ENCODE measurements at places on chromosomes 4 and X.

- DNase-seq: no peak
These were observed 577.5 kb downstream of the IQCM start for GRCh38 chr4:149238097-149238496.

- DNase-seq: no peak
These were observed 242.7 kb downstream of the PPP1R2C start for GRCh38 chrX:42535233-42535632.

DNA sequence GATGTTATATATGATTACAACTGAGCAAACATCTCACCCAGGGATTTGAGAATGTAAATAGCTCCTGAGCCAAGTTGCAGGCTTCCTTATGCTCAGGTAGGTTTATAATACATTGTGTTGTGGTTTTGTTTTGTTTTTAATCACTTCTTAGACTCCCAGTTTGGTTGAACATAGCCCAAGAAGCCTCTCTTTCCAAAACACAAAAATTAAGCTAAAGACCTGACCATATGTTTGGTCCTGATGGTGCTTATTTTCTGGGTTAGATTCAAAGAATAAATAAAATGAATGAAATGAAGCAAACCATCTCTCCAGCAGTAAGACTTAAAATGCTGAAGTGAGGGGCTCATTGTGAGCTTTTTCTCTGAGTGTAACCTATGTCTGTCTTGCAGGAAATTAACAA lies 93.5 kb downstream of the GRXCR1 start:
- DNase-seq: no peak

DNA sequence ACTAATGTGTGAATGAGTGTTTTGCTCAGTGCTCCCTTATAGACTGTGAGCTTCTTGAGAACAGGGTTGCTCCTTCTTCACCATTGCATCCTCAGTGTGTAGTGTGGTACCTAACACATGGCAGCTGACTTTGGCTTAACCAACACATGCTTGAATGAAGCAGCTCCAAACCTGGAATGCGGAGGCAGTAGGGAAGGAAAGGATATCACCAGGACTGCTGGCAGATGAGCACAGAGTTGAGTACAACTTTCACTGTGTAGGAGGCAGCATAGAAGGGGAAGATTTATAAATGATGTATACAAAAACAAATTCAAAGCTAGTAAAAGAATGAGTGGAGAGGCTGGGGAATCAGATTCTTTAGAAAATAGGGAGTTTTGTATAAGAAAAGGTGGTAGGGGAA lies 174.3 kb downstream of the SLIT2 start:
- no peak for DNase-seq

DNA sequence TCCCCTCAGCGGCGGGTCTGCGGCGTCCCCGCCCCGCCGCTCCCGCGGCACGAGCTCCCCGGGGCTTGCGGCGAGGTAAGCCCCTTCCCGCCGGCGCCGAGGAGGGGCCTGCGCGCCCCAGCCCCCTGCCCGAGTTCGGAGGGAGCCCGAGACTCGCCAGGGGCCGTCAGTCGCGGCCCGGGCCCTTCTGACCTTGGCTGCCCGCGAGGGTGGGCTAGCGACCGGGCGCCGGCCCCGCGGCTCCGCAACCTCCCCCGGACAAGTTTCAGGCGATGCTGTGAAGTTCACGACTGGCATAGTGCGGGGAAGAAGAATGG lies 554 bp downstream of the CDKL5 start:
- DNase-seq: no peak

DNA sequence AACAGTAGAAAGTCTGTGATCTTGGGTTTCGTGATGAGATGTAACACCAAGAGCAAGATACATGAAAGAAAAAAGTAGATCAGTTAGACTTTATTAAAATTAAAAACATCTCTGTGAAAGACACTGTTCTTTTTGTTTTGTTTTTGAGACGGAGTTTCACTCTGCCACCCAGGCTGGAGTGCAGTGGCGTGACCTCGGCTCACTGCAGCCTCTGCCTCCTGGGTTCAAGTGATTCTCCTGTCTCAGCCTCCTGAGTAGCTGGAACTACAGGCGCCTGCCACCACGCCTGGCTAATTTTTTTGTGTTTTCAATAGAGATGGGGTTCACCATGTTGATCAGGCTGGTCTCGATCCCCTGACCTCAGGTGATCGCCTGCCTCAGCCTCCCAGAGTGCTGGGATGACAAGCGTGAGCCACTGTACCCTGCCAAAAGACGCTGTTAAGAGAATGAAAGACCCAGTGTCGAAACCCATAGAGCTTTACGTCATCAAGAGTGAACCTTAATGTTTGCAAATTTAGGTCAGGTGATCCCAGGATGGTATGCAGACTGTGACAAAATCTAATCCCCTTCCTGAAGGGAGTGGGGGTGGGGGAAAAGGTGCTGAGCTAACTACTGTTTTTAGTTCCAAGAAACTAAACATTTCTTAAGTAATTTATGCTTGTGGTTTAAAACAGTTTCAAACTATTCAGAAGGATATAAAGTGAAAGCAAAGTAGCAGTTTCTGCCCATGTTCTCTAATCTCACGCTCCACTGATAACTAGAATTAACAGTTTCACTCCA lies 8.0 kb downstream of the OFD1 start:
- peak; percentile 63 for DNase-seq

DNA sequence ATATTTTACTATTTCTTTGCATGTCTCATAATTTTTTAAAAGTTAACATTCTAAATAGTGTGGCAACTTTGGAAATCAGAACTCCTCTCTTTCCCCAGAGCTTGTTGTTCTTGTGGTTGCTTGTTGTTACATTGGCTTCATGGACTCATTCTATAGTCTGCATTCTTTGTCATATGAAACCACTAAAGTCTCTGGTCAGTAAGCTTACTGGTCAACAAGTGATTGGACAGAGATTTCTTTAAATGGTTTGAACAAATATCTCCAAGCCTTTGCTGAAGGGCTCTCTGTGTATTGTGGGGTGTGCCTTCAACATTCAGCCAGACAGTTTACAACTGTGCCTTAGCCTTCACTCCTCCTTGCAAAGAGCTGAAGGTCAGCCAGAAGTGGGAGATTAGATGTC lies 147.2 kb downstream of the OPHN1 start:
- DNase-seq: no peak

DNA sequence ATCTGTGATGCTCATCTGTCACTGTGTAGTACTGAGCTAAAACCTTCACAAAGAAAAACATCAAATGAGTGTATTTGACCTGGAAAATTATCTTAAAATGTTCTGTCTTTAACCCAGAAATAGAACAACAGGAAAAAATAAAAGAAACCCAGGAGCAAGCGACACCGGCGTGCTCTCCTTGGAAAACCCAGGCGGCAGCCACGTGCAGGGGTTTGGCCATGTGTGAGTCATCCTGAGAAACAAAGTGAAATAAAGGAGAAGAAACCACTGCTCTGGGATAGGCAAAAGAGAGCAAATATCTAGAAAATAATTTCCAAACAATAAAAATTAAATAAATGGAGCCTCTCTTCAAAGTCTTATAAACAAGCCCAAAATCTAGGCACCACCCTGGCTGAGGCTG lies 20.0 kb upstream of the TMEM128 start:
- DNase-seq: no peak

DNA sequence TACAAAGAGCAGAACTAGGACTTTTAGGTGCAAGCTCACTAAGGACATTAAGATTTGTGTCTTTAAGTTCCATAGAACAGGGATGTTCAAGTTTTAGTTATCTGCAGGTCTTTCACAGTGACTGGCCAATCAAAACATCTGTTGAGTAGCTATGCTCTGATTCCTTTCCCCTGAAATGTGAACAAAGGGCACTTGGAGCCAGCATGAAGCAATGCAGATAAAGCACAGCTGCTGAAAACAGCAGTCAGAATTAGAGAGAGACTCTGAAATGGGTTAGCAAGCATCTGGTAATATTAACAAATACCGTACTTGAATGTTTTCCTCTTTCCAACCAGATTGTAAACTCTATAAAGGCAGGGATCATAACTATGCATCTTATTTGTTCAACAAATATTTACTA lies 276.9 kb downstream of the RAB28 start:
- no peak for DNase-seq

- no peak for DNase-seq
These were observed 23.5 kb downstream of the TIGD2 start for GRCh38 chr4:89134775-89135319.

- peak; percentile 16 for DNase-seq
These were observed 68.3 kb upstream of the PGM2 start for GRCh38 chr4:37758226-37758625.

DNA sequence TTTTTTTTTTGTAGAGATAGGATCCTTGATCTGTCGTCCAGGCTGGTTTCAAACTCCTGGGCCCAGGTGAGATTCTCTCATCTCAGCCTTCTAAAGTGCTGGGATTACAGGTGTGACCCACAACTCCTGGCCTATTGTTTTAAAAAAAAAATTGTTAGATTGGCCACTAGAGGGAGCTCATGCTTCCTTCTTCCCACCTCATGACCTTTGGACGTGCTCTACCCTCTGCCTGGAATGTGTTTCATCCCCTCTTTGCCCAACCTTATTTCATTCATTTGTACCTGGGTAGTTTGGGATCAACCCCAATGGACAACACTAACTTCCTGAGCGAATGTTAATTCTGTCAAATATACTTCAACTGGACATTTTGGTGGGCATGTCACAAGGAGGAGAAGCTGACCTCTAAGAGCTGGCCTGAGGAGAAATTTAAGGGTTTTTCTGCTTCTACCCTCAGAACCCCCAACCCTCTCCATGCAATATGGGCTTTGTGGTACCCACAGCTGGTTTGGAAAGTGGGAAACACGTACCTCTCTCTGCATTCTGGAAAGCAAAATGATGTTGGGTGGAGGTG lies 6.4 kb downstream of the PPEF2 start:
- no peak for DNase-seq

DNA sequence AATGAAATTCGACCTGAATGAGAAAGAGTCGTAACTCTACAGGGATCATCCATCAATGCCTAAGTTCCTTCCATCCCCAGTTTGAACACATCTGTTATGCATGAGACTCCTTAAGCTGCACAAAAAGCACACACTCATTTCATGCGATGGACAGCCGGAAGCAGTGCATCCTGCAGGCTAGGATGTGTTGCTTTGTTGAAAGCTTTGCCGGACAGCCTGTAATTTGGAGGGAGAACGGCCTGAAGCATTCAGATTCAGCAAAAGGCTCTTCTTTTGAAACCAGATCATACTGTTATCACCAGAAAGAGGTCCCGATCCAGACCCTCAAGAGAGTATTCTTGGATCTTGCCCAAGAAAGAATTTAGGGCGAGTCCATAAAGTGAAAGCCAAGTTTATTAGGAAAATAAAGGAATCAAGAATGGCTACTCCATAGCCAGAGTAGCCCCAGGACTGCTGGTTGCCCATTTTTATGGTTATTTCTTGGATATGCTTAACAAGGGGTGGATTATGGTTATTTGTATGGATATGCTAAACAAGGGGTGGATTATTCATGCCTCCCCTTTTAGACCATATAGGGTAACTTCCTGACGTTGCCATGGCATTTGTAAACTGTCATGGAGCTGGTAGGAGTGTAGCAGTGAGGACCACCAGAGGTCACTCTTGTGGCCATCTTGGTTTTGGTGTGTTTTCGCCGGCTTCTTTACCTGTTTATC lies 48.1 kb upstream of the DHRSX start:
- no peak for DNase-seq

DNA sequence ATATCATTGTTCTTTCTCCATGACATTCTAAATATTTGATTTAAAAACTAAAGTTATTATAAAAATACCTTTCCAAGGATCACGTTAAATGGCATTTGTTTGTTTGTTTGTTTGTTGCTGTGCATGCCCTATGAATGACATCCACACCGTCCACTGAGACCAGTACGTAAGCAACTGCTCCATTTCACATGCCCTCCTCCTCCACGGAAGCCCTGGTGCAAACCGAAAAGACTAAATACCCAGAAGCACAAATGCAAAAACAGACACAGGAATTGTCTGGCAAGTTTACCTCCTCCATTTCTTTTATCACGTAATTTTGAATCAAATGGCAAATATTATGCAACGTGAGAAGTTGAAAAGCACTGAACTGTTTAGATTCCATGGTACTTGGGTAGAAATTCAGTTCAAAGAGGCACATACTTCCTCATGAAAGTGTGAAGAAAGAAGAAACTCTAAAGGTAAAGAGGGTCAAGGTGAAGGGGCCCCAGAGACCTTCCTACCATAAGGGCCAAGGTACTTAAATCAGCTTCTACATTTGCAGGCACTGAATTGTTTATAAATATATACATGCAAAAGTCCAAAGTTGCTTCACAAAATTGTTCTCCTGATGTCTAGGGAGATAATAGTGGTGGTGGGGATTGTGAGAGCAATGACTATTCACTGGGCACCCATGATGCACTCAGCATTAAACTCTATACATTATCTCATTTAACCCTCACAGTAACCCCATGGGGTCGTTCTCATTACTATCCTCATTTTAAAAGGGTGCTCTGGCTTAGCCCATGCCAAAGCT lies 23.4 kb downstream of the IRF2 start:
- no peak for DNase-seq

- no peak for DNase-seq
These were observed 188.3 kb upstream of the RPS6KA3 start for GRCh38 chrX:20455001-20455400.

DNA sequence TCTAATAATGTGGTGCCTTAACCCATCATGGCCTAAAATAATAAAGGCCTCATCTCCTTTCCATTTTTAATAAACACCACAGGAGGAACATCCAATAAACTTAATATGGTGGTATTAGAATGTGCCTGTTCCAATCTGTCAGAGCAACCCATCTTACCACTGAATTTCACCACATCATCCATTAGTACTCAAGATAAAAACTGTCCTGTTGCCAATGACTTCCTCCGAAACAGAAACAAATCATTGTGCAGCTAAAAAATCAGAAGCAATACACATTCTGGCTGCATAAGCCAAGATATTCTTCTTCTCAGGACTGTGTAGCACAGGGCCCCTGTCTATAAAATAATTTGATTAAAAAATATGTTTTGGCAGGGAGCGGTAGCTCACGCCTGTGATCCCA lies 18.5 kb downstream of the TLR10 start:
- DNase-seq: no peak

- peak; percentile 36 for DNase-seq
These were observed 1.1 kb downstream of the ZCCHC18 start for GRCh38 chrX:104113222-104113965.

DNA sequence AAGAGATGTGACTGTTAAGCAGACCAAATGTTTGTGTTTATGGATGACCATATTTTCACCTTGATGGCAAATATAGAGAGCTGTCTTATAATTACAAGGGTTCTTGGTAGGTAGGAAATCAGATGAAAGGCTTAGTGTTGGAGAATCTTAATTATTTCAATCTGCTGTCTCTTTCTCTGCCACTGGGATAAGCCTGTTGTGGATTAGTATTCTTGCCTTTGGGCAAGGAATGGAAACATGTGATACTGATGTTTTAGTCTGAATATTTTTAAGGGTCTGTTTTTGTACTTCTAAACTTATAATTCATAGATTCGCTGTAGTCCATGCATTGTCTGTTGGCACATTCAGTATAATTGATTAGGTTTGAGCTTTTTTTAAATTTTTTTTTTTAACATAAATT lies 23.7 kb upstream of the NUDT6 start:
- DNase-seq: no peak

DNA sequence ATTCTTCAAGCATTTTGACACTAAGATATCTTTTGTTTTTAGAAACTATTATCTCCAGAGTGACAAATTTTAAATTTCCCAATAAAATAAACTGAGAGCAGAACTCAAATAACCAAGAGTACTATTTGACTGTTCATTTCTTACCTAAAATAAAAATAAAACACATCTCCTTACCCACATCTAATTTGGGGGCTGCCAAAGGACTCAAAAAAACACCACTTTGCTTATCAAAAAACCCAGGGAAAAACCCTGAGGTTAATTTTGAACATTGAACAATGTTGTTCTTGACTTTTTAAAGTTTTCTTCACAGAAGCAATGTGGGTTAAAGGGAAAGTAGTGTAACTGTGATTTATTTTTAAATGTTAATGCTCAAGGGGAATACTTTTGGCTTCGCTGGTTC lies 243.0 kb upstream of the HHIP start:
- DNase-seq: no peak

Data from CD4-positive, alpha-beta T cell treated with Interleukin-1 beta for 1 hour (primary cell).